ENCODE measurements at places on chromosomes 2 and 18. TPM values are rescaled to one million over a fixed set of nuclear protein-coding genes. Genes with fewer than 3 reads are reported as not detected.

DNA sequence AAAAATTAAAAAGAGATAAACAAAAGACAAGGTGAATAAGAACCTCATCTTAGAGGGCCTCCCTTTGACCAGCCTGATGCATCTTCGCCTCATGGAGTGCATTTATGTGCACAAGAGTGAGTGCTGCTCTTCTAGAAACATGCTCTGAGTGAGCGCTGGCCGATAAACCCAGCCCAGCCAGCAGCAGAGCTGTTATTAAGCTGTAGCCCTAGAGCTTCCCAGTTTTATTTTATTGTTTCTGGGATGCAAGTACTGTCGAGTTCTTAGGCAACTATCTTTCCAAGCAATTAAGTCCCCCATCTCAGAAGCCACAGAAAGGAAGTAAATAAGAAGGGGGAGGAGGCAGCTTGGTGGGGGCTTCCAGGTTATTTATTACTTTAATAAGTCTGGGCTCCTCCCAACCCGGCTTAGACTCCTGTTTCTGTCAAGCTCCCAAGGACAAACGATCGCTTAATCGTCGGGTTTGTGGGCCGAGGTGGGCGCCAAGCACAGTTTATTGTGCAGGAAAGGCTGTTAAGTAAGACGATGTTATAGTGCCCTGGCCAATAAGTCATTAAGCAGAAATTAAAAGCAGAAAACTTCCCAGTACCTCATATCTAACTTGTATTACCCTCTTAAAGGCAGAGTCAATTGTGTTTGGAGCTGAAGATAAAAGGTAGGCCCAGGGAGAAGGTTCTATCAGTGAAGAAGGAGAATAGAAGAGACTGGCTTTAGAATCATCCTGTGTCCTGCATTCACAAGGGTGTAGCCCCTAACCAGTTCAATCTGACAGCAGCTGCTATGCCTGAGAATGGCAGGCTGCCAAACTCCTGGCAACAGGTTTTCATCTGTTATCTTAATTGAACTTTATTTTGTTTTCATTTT lies 176.3 kb downstream of the PIK3C3 start:
- no peak for DNase-seq

- DNase-seq = no peak
These were observed 432.7 kb downstream of the IRS1 start for GRCh38 chr2:226366920-226367319.

DNA sequence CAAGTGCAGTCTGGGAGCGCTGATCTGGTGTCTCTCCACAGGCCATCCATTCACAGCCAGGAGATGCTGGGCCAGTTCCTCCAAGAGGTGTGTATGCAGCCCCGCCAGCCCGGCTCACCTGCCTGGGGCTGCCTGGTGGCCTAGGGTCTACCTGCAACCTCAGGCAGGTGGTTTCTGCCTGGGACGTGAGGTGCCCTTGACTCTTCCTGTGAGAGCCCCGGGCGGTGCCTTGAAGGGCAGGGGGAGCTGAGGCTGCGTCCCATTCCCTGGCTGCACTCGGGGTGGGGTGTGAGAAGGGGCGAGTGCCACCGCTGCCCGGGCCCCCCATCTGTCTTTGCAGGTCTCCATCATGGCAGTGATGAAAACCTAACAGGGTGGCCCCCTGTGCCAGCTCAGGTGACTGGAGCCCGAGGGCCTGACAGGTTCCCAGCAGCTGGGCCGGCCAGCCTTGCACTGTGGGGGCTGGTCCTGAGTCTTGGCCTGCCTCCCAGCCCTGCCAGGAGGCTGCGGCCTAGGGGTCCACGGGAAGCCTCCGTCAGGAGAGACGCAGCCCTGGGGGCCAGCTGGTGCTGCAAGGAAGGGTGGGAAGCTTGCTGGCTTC lies 11.9 kb downstream of the CAPN10 start:
- DNase-seq = no peak

DNA sequence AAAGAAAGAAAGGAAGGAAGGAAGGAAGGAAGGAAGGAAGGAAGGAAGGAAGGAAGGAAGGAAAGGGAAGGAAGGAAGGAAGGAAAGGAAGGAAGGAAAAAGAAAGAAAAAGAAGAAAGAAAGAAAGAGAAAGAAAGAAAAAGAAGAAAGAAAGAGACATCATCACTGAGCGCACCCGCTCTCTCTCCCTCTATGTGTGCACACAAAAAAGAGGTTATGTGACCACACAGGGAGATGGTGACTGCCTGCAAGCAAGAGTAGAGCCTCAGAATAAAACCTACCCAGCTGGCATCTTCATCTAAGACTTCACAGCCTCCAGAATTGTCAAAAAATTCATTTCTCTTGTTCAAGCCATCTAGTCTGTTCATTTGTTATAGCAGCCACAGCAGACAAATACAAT lies 1307.4 kb upstream of the ACVR2A start:
- DNase-seq = no peak

DNA sequence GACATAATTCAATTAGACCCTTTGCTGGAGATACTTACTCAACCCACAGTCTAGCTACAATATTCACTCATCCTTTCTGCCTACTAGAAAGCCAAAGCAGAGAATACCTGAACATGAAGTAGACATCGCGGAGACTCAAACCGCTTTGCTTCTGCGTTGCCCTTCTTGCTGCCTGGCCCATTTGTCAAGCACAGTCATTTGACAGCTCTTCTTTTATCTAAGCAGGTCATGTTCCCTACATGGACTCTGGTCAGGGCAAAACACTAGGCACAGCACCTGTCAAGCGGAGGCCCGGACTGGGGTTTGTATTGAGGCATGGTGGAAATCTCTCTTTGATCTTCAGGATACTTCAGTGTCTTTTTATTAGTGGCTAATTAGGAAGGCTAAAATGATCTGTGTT lies 89.7 kb downstream of the FARSB start:
- no peak for DNase-seq

DNA sequence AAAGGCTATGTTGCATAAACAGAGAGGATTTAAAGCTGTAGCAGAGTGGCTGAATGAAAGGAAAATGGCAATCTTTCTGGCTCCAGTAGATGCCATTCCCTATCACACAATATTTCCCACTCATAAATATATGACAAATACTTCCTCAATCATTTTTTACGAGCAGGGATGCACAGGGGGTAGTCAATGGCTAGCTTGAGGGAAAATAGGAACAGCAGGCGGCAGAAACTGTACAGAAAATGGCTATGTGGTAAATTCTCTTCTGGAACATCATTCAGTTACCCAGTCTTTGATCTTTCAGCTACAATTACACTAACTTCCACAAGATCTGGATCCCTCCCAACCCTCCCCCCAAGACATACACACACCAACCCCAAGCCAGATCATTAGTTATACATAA lies 127.2 kb downstream of the OLA1 start:
- peak; percentile 67 for DNase-seq

DNA sequence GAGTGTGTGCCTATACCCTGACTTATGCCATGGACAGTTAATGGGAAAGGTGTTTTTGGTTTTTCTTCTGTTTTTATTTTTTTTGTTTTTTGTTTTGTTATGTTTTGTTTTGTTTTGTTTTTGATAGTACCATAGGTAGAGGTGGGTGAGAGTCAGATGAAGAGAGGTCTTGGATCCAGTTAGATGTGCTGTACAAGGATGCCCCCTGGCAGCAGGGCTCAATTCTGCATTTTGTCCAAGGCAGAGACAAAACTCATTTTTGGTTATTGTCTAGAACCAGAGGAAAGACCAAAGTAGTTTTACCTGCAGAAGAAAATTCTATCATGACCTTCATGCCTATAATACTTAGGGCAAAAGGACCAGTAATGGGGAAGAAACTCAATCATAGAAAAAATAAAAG lies 48.5 kb downstream of the SLC5A7 start:
- no peak for DNase-seq

Gene NBEAL1
- 5.9 TPM for total RNA-seq
